ENCODE measurements at places on chromosomes 12 and 14. TPM values are rescaled to one million over a fixed set of nuclear protein-coding genes. Genes with fewer than 3 reads are reported as not detected.

Gene ARHGEF25
- 14.3 TPM for total RNA-seq

Gene TMEM63C
- 1.00 TPM for total RNA-seq

Gene STYK1
- total RNA-seq: 0.15 TPM

GRCh38 chr14:22469538-22470303, 119.3 kb downstream of the DAD1 start:
- DNase-seq: no peak
- H3K27me3 ChIP-seq: no peaks in the 10 kb centered on the region
- peaks cover 6% of the 10 kb centered on the region for H3K4me1 ChIP-seq
- no peak overlapping the region for H3K27ac ChIP-seq

- H3K27me3 ChIP-seq: peaks cover 26% of the 10 kb centered on the region
- no peak overlapping the region for H3K4me3 ChIP-seq
- DNase-seq: no peak
- no peak overlapping the region for H3K27ac ChIP-seq
- no peaks in the 10 kb centered on the region for H3K4me1 ChIP-seq
Observed at GRCh38 chr12:113555226-113555625, 83.6 kb upstream of the LHX5 start.

DNA sequence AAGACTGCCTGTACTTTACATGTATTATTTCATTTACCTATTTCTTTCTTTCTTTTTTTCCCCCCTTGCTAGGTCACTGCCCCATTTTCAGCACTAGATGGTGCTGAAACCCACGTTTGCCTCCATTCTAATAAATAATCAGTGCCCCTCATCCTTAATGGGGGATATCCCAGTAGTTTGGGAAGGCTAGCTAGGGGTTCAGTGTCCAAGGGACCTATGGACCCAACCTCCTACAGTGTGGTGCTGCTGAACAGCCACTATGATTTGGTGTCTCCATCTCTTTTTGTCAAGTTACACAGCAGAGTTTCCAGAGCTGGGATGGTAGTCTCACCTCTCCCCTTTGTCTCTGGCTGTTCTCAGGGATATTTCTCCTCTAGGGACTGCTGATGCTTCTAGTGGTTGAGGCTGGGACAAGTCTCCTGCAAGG, 6.5 kb upstream of the HCFC2 start:
- H3K4me3 ChIP-seq: no peak overlapping the region
- peaks cover 8% of the 10 kb centered on the region for H3K4me1 ChIP-seq
- DNase-seq: no peak
- no peak overlapping the region for H3K27ac ChIP-seq

DNA sequence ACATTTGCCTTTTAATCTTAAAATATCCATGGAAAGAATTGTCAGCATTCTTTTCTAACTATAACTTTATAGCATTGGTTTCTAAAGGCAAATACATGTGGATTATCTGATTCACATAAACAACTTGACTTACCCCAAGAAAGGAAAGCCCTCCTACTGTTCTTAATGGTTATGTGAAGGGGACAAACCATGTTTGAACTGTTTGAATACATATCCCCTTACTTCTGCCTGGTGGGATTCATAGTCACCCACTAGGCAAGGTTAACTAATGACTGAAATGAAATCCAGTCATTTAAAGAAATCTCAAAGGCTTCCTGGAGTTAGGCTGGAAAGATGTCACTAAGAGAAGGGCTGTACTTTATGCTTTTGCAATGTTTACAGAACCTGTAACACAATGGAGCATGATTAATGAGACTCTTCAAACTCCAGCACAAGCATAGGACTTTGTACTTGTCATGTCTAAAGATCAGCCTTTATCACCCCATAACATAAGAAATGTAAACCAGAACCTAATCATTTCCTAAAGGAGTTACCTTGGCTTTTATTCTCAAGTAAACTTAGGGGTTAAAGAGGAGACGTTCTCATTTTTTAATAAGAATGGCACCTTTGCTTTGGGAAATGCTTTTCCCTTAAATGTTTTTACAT, 10.2 kb upstream of the FLRT2 start:
- H3K27me3 ChIP-seq: no peaks in the 10 kb centered on the region
- no peak overlapping the region for H3K27ac ChIP-seq

DNA sequence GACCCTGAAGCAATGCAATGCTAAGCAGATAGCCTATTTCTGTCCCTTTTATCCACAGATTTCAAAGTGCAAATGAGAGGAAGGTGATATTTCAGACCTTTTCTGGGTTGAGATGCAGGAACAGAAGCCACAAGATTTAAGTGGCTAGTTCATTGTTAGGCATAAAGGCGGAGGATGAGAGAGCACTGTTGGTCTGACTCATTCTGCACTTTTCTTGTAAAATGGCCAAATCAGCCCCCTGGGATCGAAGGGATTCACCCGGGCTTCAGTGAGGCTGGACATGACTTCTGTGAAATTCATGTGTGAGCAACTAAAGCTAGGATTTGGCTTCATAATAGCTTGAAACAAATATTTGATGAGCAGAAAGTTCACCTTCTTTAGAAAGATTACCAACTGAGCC, 101.9 kb upstream of the OVCH1 start:
- no peak overlapping the region for H3K4me3 ChIP-seq
- no peaks in the 10 kb centered on the region for H3K36me3 ChIP-seq
- no peak overlapping the region for H3K27ac ChIP-seq
- no peaks in the 10 kb centered on the region for H3K27me3 ChIP-seq
- peak; percentile 60 for DNase-seq

DNA sequence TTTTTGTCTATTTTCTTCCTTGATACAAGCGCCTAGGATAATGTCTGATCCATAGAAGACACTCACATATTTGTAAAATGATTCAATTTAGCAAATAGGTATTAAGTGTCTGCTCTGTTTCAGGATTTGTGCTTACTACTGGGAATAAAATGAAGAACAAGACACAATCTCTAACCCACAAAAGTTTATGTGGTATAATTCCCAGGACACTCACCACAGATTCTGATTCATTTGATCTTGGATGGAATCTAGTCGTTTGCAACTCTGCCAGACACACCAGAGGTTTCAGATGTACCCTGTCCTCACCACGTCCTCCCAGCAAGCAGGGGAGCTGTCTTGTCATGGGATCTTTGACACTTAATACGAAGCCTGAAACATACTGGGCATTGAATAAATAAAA, 208.3 kb downstream of the LRIG3 start:
- no peak overlapping the region for H3K27ac ChIP-seq
- no peaks in the 10 kb centered on the region for H3K4me1 ChIP-seq
- H3K36me3 ChIP-seq: no peaks in the 10 kb centered on the region
- no peak for DNase-seq
- H3K27me3 ChIP-seq: no peaks in the 10 kb centered on the region

- no peak overlapping the region for H3K27ac ChIP-seq
- peaks cover 1% of the 10 kb centered on the region for H3K27me3 ChIP-seq
Observed at GRCh38 chr14:33943096-33943883, 7.6 kb downstream of the EGLN3 start.

DNA sequence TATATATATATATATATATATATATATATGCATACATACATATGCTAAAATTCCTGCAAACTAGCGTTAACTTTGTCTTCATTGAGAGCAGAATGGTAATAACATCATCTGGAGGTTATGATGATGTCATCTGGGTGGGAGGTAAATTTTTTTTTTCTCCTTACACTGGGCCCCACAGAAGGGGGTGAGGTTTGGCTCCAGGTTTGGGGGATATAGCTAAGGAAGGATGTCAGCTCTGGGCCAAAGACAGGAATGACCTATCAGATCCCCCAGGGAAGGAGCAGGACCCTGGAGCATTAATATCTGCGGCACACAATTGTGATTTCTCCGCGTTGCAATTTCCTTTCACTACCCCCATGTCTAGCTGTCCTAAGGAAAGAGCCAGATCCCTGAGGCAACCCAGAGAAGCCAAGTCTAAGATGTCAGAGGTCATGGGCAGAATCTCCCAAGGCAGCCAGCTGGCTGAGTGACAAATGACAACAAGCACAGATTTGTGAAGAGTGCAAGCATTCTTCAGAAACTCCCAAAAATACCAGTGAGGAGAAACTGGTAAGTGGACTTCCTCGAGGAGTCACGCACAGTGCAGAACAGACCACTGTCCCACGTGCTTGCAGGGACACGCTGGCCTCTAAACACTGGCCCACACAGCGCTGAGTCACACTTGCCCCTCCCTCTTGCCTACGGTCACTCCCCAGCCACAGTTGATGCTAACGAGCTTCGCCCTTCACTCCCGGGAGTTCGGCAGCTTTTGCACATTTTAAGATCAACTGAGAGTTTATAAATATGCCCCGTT, 9.9 kb downstream of the UBC start:
- no peak overlapping the region for H3K4me3 ChIP-seq
- H3K36me3 ChIP-seq: no peaks in the 10 kb centered on the region
- peak overlapping the region; percentile 57 for H3K27ac ChIP-seq
- peak; percentile 79 for DNase-seq
- peaks cover 20% of the 10 kb centered on the region for H3K4me1 ChIP-seq
- no peaks in the 10 kb centered on the region for H3K27me3 ChIP-seq

All from heart right ventricle (tissue), 16 donors.